ENCODE measurements at places on chromosomes 7 and 10. TPM values are rescaled to one million over a fixed set of nuclear protein-coding genes. Genes with fewer than 3 reads are reported as not detected.

- DNase-seq = no peak
These were observed 1095.9 kb downstream of the REEP3 start for GRCh38 chr10:64617085-64617484.

The LLCFC1 gene
- not detected for total RNA-seq

The CCL26 gene
- not detected for total RNA-seq

The PTPN12 gene
- 20.9 TPM for total RNA-seq
